Cortex of kidney (tissue), 1 donor: ENCODE measurements at places on chromosomes 11 and 22.

DNA sequence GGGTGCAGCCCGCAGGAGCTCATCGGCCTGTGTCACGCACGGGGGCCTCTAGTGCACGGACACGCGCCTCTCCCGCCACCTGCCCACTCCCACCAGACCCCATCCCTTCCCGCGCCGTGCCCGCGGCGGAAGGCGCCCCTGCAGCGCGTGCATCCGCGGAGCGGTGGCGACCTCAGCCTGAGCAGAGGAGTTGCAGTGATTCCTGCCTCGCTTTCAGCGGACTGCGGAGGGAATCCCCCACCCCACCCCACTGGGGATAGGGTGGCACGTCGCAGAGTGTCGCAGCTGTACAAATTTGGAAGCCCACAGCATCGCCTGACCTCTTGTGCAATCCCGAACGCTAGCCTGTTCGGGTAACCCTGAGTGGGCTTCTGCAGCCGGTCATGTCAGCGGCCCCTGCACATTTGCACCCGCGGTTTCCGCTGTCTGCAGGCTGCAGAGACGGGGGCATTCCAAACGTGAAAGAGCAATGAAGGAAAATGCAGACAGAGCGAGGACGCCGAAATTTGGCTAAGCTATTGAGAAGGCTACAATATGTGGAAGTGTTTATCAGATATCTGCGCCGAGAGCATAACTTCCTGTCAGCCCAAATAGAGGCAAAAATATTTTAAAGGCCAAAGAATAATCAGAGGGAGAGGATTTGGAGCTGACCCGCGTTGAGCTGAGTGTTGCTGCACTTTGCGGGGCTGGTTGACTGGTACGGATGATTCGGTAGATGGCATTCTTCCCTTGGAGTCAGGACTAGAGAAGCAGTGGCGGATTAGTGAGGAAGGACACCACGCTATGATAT is 617 bp upstream of the ARHGAP20 start:
- DNase-seq, result no peak

GRCh38 chr22:47160141-47160541 is 397.7 kb downstream of the TBC1D22A start:
- no peak for DNase-seq

DNA sequence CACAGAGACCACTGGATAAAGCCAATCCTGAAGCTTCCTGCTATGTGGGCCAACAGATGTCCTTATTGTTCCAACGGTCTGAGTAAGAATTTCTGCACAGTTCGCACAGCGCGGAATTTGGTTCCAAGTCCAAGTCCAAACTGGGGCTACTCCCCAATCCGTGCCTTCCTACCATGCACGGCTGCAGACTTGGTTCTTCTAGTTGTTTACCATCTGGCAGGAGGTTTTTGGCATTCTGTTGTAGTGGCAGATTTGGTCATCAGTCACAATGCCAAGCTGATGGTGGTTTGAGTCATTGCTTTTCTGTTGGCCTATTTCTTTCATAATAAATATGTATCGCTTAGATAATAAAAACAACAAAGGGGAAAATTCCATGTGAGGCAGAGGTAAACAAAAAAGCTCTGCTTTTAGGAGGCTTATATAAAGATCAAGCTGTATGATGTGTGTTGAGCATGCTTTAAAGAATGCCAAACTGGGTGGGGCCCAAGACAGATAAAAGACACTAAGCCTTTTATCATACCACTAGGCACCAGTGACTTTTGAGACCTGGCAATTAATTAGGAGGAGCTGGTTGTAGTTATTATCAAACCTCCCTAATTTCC is 52.5 kb upstream of the SYN3 start:
- DNase-seq, result no peak

GRCh38 chr11:134026655-134027343 is 42.1 kb upstream of the JAM3 start:
- DNase-seq, result no peak

GRCh38 chr11:14444441-14445189 is 55.0 kb downstream of the COPB1 start:
- no peak for DNase-seq

- DNase-seq, result no peak
Measured at GRCh38 chr11:73625696-73626318, 20.6 kb upstream of the PLEKHB1 start.

DNA sequence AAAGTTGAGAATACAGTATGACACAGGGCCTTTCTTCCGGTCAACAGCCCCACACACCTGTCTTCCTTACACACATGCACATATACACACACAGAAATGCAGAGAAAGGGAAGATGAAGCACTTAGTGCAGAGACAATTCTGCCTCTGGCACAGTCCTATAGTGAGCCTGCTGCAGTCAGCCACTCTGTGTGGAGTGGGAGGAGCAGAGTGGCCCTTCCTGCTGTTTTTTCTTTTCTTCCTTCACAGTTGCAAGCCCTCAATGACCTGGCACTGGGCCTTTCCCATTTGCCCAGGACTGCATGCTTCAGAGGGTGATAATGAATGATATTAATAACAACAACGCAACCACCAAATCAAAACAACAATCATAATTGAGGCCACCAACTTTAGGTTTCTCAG is 527.0 kb upstream of the B3GAT1 start:
- DNase-seq, result no peak

DNA sequence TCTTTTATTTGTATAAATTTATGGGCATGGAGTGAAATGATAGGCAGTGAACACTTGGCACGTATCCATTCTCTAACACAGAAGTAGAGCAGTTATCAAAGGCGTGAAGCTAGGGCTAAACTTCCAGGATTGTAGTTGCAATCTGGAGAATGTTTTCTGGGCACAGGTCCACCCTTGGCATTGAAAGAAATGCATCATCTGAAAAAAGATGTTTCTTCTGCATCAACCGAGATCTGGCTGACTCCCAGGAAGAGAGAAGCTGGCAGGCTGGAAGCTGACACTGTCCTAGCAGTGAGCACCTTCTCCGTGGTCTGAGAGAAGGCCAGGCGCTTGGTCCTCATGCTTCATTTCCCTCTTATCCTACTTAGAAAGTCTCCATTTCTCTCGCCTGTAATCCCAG is 600.0 kb downstream of the BRD1 start:
- DNase-seq, result no peak

GRCh38 chr11:72524711-72525110 is 90.4 kb upstream of the CLPB start:
- DNase-seq, result no peak

DNA sequence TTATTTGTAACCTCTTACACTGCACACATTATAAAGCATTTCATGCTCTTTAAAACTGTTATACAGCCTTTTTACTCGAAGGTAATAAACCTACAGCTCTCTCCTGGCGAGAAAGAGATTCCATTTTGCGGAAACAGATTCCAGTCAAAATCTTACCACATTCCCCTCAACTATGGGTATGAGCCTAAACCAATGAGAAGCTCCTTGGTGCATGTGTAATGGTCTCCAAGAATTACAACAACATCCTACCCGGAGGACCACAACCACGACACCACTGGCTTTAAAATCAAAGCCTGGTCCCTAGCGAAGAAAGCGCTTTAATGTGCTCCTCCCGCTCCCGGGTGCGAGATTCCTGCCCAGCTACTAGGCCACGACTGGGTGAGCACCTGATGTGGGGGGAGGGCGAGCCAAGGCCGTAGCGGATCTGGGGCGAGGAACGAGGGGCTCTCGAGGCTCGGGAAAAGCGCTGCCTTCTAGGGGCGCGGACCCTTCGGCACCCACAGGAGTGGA is 821 bp downstream of the CELF1 start:
- DNase-seq, result no peak

DNA sequence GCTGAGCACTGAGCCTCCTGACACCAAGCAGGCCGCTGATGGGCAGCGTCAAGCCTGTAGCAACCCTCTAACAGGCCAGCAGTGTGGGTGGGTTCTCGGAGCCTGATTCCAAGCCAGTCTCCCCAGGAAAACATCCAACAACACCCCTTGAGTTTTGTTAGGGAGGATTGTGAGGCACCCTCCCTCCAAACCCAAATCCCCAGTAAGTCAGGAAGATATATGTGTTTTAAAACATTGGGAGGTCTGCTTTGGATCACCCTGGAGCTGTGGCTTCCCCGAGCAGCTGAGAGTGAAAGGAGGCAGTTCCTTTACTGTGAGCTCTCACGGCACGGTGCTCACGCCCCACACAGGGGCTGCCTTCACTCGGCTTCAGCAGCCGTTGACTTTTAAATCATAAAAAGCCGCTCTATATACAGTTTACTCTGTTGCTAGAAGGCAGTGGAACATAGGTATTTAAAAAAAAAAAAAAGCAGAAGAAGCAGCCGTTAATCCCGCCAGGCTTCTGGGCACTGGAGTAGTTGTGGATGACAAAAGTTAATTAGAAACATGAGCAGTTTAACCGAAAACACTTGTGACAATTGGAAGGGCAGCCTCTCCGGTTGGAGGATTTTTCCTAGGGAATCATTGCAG is 218.6 kb downstream of the NAV2 start:
- no peak for DNase-seq

DNA sequence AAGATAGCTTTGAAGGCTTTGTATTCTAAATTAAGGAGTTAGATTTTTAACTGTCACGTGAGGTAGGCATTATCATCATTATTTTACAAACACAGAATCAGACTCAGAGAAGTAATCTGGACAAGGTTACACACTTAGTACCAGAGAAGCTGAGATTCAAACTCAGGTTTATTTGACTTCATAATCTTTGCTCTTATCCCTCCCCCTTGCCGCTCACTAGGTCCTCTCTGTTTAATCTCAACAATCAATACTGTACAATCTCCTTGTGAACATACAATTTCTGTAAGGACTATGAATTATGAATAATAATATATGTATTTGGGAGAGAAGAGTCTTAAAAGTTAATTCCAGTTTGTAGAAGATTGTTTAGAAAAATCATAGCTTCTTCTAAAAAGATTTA is 5.2 kb upstream of the DNAJB7 start:
- DNase-seq, result no peak

GRCh38 chr22:19354201-19354600 is 62.7 kb upstream of the CLTCL1 start:
- DNase-seq, result no peak

DNA sequence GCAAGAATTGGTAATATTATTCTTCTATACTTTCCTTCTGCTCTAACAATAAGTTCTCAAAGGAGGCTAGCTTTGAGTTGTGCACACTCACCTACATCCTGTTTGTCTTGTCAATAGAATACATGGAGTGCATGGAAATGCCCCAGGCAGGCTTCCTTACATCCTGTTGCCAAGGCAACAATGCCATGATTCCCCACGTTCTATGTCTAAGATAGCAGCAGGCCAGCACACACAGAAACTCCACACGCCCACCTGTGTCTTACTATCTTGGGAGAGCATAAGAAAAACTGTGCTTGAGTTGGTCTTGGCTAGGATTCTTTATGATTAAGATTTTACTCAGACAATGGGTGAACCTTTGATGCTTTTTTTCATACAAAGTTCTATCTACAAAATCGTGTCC is 379.2 kb downstream of the AASDHPPT start:
- DNase-seq, result no peak

DNA sequence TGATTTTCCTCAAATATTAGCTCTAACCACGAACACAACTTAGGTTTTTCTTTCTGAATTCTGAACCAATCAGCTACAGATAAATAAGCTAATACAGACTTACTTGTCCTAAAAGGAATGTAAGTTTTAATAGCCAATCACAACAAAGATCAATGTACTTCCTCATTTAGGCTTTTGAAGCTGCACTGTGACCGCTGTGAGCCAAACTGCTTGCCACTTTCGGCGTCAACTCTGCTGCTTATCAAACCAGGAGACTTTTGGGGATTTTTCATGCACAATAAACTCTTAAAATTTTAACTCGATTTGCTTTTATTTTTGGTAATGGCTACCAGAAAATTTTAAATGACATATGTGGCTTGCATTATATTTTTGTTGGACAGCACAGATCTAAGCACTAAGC is 92.5 kb downstream of the TMPRSS5 start:
- no peak for DNase-seq

DNA sequence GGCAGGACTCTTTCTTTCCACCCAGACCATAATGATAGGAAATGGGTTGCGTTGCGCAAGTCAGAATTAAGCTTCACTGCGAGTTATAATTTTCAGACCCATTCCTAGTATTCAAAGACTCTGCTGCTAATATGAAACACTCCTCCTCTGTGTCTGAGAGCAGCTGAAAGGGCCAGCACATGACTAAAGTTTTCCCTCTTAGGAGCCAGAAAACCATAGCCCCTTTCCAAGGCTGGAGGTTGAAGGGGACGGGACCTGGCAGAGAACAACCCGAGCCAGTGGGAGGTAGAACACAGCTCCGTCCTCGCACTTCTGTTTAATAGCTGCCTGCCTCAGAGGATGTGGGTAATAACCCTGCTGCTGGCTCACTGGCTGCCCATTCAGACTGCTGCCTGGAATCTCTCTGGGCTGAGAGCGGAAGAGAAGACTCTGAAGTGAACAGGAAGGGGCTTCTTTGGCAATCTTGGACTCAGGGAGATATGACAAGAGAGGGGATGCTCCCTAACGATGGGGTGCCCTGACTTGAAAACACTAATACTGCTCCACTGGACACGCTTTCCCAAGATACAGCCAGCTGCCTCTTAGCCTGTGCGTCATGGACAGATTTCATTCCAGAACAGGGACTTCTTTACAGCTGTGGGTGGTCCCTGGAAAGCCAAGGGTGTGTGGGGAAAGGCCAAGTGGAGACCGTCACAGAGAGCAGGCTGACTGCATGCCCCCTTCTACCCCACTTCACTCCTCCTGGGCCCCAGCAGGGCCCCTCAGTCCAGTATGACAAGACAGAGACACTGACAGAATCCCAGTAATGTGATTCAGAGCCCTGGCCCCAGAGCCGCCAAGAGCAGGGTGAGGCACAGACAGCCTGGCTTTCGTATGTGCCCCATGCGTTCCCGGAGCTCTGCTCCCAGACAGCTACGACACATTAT is 156.9 kb downstream of the FEZ1 start:
- no peak for DNase-seq

DNA sequence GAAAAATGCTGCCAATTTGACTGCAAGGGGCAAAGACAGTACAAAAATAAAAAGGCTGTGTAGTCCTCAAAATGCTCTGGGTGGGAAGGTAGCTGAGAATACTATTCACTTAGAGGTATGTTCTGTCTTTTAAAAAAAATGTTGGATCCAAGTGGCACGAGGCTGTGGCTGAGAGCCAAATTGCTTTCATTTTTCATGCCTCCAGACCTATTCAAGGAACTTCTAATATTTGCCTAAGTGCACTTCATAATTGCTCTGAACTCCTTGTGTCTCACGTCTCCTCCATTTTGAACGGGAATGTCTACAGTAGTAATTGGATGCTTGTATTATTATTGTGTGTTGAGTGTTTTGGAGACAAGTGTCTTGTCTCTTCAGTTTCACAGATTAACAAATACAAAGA is 19.1 kb upstream of the SLC22A25 start:
- no peak for DNase-seq
